ENCODE measurements at places on chromosomes 2 and 18.

- no peak for DNase-seq
Observed at GRCh38 chr2:112714331-112714730, 6.5 kb upstream of the NT5DC4 start.

DNA sequence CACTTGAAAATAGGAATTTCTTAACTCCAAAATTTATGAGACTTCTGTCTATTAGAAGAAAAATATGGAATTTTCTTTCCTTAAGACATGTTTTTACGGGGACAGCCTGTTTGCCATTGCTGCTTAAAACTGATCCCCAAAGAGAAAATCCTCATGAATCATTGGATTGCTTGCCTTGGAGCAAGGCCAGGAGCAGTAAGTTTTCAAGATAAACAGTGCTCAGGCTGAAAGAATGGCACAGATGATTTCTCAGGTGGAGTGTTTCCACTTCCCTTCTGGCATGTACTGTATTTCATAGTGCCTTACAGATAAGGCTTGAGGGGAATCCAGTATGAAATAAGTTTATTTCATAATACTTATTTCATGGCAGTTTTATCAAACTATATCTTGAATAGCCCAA lies 74.3 kb upstream of the MMADHC start:
- peak; percentile 58 for DNase-seq

DNA sequence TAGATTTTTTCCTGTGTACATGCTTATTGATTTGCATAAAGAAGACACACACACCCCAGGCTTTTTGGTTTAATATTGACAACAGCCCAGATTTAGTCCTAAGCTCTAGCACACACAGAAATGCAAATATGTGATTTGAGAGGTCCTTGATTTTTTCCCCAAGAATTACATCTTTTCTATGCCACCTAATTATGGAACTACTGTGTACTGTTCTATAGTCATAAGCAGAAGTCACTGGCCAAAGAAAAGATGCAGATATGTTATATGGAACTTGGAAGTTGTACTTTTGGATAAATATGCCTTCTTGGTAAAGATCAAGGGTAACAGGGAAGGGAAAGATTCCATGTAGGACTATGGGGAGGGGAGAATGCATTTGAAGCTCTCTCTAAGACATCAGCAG lies 105.6 kb downstream of the SETBP1 start:
- DNase-seq: no peak

- no peak for DNase-seq
Observed at GRCh38 chr2:180842461-180842860, 137.9 kb upstream of the UBE2E3 start.

GRCh38 chr2:204871231-204871953 lies 326.1 kb downstream of the PARD3B start:
- DNase-seq: peak; percentile 37
